ENCODE measurements at places on chromosomes 3 and 15. TPM values are rescaled to one million over a fixed set of nuclear protein-coding genes. Genes with fewer than 3 reads are reported as not detected.
A peak's percentile ranks its signal among the peaks of the same experiment; 100 is the strongest.

C3orf22 gene
- total RNA-seq, result 0.44 TPM

ALS2CL gene
- 3.7 TPM for total RNA-seq

CCDC33 gene
- total RNA-seq, result 0.84 TPM

SI gene
- 2.0 TPM for total RNA-seq

CELF6 gene
- total RNA-seq, result 1.4 TPM

- no peaks in the 10 kb centered on the region for H3K4me1 ChIP-seq
- no peak for DNase-seq
- no peak overlapping the region for H3K4me3 ChIP-seq
- H3K27me3 ChIP-seq, result peaks cover 32% of the 10 kb centered on the region
- H3K36me3 ChIP-seq, result no peaks in the 10 kb centered on the region
Measured at GRCh38 chr3:192216067-192216466, 511.3 kb downstream of the FGF12 start.

DNA sequence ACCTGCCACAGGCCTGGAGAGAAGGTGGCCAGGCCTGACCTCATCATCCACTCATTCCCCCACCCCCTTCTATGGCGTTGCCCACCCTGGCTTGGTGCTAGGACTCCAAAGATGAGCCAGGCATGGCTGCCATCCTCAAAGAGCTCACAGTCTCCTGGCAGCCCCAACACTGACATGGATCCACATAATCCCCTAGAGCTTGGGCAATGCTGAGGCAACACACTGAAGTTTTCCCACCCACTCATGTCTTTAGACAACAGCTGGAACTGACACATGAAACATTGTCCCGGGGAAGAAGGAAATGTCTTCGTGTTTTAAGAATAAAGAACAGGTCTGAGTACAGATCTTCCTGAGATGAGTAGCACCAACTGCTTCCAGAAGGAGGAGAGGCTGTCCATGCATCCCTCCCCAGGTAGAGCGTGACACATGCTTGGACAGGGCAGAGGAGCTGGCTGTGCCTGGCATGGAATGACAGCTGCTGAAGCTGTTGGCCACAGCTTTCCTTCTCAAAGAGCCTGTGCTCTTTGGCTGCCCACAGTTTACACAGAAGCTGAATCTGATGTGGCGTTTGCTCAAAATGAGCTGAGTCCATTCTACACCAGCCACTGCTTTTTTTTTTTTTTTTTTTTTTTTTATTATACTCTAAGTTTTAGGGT is 70.1 kb downstream of the HOMER2 start:
- no peak overlapping the region for H3K4me3 ChIP-seq
- H3K27me3 ChIP-seq, result no peaks in the 10 kb centered on the region
- no peak for DNase-seq
- H3K4me1 ChIP-seq, result no peaks in the 10 kb centered on the region
- no peak overlapping the region for H3K27ac ChIP-seq

- no peak overlapping the region for H3K27ac ChIP-seq
- no peaks in the 10 kb centered on the region for H3K4me1 ChIP-seq
- H3K27me3 ChIP-seq, result no peaks in the 10 kb centered on the region
- no peak for DNase-seq
Measured at GRCh38 chr3:159624616-159625015, 364.0 kb upstream of the IL12A start.

GRCh38 chr15:69743091-69743490 is 290.5 kb downstream of the RPLP1 start:
- H3K4me1 ChIP-seq, result peaks cover 9% of the 10 kb centered on the region
- H3K27me3 ChIP-seq, result peaks cover 75% of the 10 kb centered on the region
- H3K27ac ChIP-seq, result no peak overlapping the region
- no peak for DNase-seq

DNA sequence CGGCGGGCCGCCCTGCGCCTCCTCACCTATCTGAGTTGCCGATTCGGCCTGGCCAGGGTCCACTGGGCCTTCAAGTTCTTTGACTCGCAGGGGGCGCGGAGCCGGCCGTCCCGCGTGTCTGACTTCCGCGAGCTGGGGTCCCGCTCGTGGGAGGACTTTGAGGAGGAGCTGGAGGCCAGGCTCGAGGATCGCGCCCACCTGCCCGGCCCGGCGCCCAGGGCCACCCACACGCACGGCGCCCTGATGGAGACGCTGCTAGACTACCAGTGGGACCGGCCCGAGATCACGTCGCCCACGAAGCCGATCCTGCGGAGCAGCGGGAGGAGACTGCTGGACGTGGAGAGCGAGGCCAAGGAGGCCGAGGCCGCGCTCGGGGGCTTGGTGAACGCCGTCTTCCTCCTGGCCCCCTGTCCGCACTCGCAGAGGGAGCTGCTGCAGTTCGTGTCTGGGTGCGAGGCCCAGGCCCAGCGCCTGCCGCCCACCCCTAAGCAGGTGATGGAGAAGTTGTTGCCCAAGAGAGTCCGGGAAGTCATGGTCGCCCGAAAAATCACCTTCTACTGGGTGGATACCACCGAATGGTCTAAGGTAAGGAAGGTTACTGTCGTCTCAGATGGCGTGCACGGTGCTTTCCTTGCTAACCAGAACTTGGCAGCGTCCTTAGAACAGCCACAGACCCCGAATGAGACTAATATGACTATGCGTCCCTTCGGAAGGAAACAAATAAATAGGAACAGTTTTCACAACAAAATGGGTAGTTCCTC is 567 bp downstream of the TICRR start:
- H3K36me3 ChIP-seq, result peaks cover 2% of the 10 kb centered on the region
- peaks cover 10% of the 10 kb centered on the region for H3K27me3 ChIP-seq
- peaks cover 17% of the 10 kb centered on the region for H3K4me1 ChIP-seq

GRCh38 chr15:29143293-29143692 is 126.3 kb downstream of the NSMCE3 start:
- peaks cover 20% of the 10 kb centered on the region for H3K4me1 ChIP-seq
- H3K27me3 ChIP-seq, result peaks cover 10% of the 10 kb centered on the region
- H3K36me3 ChIP-seq, result no peaks in the 10 kb centered on the region
- DNase-seq, result peak; percentile 1
- H3K27ac ChIP-seq, result no peak overlapping the region

- H3K4me3 ChIP-seq, result no peak overlapping the region
- H3K4me1 ChIP-seq, result peaks cover 6% of the 10 kb centered on the region
- H3K27ac ChIP-seq, result no peak overlapping the region
- peaks cover 9% of the 10 kb centered on the region for H3K36me3 ChIP-seq
Measured at GRCh38 chr15:50940506-50940905, 32.0 kb downstream of the AP4E1 start.

DNA sequence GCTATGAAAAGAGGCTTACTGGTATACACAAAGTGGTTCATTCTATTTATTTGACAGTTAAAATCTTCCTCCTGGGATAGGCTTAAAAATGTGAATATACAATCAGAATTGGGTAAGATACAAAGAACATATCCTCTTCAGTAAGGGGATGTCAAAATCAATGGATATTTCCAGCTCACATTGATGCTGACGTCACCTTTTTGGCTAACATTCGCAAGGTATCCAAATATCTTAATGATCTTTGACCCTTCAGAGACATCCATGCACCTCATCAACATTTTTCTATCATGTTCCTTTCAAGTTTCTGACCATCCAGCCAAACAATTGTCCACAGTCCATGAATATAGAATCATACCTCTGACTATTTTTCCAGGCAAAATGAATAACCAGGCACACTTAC is 697.3 kb downstream of the NR2F2 start:
- peaks cover 8% of the 10 kb centered on the region for H3K27me3 ChIP-seq
- no peak overlapping the region for H3K4me3 ChIP-seq
- no peak for DNase-seq
- peaks cover 5% of the 10 kb centered on the region for H3K4me1 ChIP-seq
- H3K36me3 ChIP-seq, result peaks cover 2% of the 10 kb centered on the region

Data from progenitor cell of endocrine pancreas (in vitro differentiated cells).